ENCODE measurements at places on chromosomes 6 and 20. TPM values are rescaled to one million over a fixed set of nuclear protein-coding genes. Genes with fewer than 3 reads are reported as not detected.

Gene ID4
- total RNA-seq, result 66.5 TPM

Gene NR2E1
- not detected for total RNA-seq

- DNase-seq, result no peak
Measured at GRCh38 chr6:2094642-2095041, 150.8 kb downstream of the GMDS start.

DNA sequence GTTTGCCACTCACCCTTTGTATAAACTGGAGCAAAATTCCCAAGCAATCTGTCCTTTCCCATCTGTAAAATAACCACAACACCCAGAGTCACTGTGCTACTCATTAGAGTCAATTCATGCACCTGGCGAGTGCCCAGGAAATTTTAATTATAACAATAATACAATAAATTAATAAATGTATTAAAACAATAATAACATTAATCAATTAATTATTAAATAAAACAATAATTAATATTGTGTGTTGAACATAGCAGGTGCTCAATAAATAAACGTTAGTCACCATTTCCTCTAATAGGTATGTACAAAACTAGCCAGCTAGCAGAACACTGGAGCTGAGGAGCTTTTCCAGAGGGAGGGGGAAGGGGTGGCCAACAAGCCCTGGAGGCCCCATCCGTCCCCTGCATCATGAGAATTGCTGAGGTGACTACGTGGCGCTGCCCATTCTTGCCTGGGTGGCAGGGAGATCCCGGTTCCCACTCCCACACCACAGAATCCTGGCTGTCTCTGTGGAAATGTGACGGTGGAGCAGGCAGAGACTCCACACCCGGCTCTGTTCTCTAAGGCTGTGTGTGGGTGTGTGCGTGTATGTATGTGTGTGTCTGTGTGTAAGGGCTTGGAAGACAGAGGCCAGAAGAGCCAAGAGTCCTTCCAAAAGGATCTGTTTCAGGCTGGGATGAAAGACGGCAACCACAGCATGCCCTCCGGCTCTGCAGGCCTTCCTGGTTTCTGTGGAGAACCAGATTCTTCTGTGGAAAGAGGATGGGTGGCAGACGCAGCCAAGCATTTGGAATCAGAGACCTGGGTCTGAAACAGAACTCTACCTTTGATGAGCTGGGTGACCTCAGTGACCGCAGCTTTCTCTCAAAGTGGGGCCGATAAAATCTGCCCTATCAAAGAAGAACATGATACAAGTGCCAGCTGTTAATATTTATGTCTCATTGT lies 18.8 kb upstream of the EZR start:
- DNase-seq, result no peak

GRCh38 chr20:18412221-18412901 lies 54.5 kb downstream of the DZANK1 start:
- DNase-seq, result no peak

GRCh38 chr6:125154761-125155135 lies 1.2 kb downstream of the TPD52L1 start:
- peak; percentile 25 for DNase-seq

GRCh38 chr20:36872852-36873251 lies 3.1 kb upstream of the TLDC2 start:
- peak; percentile 43 for DNase-seq

DNA sequence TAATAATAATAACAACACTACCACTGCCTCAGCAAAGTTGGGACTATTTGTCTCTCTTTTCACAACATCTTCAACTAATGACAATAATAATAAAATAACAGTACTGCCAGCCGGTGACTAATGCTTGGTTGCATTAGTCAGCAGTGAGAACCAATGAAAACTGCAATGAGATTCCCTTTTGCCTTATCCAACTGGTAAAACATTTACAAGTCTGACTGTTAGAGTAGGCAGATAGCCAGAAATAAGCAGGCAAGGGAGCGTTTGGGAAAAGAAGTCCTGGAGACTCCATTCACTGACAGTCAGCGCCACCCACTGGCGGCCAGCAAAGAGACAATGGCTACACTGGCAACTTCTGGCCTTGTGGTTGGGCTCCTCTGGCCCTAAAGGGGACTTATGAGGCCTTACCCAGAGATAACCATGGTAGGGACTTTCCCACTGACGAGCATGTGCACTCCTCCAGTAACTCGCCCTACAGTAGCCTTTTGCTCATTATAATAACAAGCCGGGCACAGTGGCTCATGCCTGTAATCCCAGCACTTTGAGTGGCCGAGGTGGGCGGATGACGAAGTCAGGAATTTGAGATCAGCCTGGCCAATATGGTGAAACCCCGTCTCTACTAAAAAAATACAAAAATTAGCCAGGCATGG lies 3.4 kb upstream of the NSFL1C start:
- DNase-seq, result peak; percentile 79

DNA sequence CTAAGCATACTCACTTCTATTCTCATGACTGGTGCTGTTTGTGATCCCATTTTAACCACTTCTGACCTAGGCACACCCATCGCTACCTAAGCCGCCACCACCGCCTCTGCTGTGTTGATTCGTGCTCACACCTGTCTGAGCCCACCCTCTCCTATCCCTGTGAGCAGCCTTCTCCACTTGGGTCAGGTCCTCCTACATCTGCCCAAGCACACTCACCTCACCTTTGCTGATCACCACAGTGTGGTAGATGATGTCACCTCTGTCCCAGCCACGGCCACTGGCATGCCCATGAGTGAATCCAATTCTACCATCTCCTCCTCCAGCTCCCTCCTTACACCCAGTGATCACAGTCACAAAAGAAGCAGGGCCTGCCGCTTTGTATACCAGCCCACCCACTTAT lies 20.8 kb downstream of the MUC22 start:
- no peak for DNase-seq

GRCh38 chr6:107794771-107795170 lies 29.3 kb downstream of the SCML4 start:
- no peak for DNase-seq

DNA sequence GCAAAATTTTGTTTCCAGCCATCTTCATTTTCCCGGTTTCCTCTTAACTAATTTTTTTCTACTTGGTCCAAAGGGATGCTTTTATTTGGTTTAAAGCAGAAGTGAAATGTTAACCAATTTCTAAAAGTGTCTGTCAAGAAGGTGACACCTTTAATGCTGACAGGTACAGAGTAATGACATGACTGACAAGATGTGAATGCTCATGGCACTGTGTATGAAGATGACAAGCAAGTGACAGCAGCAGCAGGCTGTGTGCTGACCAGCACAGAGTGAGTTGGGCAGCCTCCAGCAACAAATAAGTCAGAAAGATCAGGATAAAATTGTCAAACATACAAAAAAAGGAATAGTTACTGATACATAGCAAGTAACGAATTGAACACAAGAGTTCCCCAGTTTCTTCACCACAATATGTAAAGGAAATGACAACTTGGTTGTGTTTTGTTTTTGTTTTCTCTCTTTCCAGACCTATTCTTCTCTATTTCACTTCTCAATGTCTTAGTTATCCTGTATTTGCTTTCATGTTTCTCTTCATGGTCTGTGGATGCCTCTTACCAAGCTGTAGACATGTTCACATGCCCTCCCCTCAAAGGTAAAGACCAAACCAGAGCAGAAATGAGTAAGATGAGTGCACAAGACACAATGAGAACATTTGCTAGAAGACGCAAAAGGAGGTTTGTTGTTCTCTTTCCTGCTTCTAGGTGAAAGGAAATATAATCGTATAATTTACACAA lies 174.9 kb downstream of the FRK start:
- DNase-seq, result no peak

Measured in lung (tissue), 17 donors.